Prostate gland (tissue), 2 donors: ENCODE measurements at places on chromosomes 3 and 15.

DNA sequence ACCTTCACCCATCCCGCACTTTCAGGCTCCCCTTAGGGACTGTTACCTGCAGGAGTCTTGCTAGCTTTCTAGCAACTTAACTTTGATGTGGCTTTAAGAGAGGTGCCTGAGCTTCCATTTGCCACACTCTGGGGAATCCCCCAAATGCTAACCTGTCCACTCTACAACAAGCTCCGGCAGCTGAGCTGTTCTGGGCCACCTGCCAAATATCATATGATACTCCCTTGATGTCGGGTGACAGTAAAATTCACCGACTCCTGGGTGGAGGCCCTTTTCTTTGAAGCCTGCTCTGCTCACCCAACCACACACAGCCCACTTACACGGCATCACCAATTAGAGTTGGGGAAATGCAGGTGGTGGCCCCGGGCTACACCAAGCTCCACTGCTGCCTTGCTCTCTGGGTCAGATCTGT, 38.0 kb upstream of the XCR1 start:
- DNase-seq: peak; percentile 81

DNA sequence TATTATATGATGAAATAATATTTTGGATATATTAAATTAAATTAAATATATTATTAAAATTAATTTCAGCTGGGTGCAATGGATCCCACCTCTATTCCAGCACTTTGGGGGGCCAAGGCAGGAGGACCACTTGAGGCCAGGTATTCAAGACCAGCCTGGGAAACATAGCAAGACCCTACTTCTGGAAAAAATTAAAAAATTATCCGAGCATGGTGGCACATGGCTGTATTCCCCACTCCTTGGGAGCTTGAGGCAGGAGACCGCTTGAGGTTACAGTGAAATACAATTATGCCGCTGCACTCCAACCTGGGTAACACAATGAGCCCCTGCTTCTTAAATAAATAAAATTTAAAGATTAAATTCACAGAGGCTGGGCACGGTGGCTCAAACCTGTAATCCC, 61.4 kb downstream of the SH3BP5 start:
- DNase-seq: no peak

GRCh38 chr15:85941186-85941855, 138.3 kb upstream of the AGBL1 start:
- no peak for DNase-seq

DNA sequence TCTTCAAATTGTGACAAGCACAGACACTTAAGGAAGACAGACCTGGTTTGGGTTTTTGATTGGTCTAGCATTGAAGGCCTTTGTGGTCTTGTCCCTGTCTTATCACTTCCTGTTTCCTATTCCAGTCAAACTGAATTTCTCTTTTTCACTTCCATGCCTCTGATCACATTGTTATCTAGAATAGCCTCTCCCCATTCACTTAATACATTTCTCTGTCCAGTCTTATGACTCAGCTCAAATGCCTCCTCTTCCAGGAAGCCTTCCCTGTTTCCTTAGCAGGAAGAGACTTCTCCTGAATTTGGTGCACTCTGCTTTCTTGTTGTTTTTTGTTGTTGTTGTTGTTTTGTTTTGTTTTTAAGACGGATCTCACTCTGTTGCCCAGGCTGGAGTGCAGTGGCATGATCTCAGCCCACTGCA, 45.5 kb downstream of the LIMD1 start:
- no peak for DNase-seq

GRCh38 chr15:64343841-64344240, 12.1 kb downstream of the CSNK1G1 start:
- no peak for DNase-seq

- no peak for DNase-seq
Measured at GRCh38 chr3:25821746-25822573, 32.1 kb downstream of the OXSM start.

DNA sequence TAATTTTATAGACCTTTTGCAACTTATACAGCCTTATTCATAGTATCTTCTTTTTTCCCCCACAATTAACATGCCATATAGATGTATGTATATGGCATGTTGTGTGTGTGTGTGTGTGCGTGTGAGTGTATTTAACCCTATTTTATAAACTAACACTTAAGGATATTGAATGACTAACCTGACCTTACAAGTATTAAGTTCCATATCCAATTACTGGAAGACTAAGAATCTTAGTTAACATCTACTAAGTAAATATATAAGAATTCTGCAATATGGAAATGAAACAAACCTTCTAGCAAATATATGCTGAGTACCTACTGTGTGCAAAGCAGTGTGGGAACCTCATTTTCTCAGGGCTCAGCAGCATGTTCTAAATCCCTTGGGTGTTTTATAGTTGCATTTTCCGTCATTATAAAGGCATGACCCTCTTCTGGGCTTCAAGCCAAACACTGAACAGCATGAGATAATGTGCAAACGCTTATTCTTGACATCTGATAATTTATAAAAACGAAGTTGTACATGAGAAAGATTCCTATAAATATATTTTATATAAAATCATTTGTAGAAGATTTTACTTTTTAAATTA, 105.5 kb downstream of the NLGN1 start:
- DNase-seq: no peak

GRCh38 chr3:127081001-127081720, 98.2 kb downstream of the PLXNA1 start:
- no peak for DNase-seq

GRCh38 chr15:33616475-33616874, 305.7 kb downstream of the RYR3 start:
- DNase-seq: no peak

- no peak for DNase-seq
Measured at GRCh38 chr15:63974021-63974420, 72.3 kb downstream of the DAPK2 start.

DNA sequence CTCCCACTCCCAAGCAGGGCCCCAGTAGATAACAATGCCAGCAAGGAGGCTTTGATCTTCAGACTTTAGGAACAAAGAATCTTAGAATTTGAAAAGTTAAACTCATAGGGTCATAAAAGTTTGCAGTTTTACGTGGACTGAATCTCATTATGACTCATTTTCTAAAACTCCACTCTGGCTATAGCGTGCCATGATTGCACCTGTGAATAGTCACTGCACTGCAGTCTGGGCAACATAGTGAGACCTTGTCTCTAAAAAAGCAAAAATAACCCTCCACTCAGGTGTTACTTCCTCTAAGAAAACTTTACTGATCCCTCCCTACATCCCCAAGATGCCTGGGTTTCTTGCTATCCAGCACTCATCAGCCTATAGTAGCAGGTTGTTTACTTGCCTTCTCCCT, 104.5 kb downstream of the IL20RB start:
- no peak for DNase-seq

DNA sequence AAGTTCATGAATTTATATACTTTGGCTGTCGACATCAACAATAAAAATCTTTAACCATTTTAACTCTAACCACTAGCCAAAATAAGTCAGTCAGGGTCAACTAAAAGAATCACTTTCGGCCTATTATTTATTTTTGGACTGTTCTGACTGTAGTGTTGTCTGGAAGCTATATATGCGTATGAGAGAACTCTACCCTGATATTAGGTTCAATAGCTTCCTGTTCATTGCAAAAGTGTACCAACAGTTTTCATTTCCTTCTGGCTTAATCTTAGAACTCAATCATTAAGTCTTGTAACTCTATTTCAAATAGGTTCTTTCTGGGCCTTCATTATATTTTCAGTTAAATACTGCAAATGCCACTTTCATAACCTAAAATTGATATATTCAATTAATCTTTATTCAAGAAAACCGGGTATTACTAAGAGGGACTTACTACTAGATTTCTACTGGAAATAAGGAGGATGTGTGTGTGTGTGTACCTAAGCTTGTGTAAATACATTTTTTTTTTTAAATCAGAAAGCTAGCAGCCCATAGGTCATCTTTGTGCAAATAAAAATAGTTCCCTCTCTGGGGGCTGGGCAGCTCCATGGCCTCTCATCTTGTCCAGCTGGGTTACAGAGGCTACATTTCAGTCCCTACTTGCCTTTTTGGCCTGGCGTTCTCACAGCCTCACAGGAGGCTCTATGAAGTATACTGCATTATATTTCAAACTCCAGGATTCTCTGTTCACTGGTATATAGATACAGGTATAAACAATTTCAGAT, 5.8 kb downstream of the SERPINI2 start:
- no peak for DNase-seq

GRCh38 chr15:25675396-25675795, 187.7 kb downstream of the ATP10A start:
- DNase-seq: no peak

DNA sequence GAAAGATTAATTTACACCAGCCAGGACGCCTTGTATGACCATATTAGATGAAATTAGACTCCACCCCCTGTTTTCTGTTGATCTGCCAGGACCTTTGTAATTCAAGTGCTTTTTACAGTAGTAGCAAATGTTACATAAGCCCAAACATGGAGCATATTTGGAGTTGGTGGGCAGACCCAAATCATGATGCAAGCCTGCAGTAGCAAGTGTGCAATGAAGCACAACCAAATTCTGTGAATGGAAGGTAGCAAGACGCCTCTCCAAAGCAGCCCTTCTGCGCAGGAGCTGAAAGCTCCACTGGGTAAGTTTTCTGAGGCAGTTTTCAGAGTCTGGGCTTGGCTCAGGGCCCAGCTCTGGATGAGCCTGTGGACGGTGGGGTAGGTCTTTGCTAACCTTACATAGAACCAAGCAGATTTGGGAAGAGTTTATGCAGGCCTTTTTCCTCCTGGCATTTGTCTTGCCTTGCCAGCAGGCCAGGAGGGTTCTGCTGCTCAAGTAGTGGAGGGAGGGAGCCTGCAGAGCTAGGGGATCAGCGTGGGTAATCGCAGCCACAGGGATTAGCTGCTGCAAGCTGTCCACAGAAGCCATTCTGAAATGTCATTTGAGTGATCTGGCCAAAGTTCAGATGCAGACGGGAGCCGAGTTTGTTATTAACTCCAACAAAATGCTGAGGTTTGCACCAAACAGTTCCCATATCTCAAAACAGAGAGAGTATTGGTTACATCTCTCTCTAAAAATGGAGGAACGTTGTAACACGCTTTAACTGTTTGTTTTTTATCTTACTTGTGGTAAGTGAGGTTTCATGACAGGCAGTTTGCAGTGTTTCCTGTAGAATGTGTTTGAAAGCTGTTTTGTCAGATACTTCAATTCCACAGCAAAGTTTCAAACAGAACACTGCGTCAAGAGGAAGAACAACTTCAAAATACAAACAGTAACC, 55.4 kb downstream of the PSMD6 start:
- DNase-seq: no peak

DNA sequence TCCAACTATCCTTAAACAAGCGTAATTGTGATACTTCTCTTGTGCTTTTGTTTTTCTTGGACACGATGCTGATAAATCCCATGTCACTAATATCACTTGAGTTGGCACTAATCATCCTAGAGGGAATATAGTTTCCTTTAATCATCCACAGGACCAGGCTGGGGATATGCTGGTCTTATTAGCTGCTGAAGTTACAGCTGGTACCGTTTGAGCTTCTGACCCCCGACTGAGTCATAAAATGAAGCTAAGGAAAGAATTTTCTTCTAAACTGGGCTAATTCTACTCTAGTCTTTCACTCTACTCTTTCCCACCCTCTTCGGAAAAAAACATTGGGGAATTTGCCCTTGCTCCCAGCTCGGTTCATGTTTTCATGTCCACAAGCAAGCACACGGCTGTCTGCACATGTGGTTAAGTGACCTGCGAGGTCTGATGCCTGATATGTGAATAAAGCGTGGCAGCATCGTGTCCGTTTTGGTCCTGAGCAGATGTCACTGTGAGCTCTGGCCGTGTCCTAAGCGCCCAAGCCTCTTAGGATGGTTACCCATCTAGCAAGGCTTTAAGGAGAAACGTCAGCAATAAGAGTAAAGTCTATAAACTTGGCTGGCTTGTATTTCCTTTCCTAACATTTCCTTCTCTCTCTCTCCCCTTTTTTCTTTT, 223.7 kb downstream of the ITPR1 start:
- DNase-seq: no peak

- peak; percentile 53 for DNase-seq
Measured at GRCh38 chr3:177420651-177421480, 223.6 kb upstream of the TBL1XR1 start.

- DNase-seq: peak; percentile 11
Measured at GRCh38 chr3:139935866-139936817, 1.2 kb downstream of the CLSTN2 start.

GRCh38 chr15:28104326-28104725, 5.2 kb upstream of the OCA2 start:
- no peak for DNase-seq

GRCh38 chr3:45440562-45440961, 52.2 kb downstream of the LARS2 start:
- no peak for DNase-seq

GRCh38 chr3:187545366-187545765, 124.8 kb downstream of the SST start:
- no peak for DNase-seq

GRCh38 chr3:119322835-119323722, 28.9 kb downstream of the ARHGAP31 start:
- peak; percentile 53 for DNase-seq

- no peak for DNase-seq
Measured at GRCh38 chr3:142065932-142066331, 83.4 kb downstream of the TFDP2 start.

DNA sequence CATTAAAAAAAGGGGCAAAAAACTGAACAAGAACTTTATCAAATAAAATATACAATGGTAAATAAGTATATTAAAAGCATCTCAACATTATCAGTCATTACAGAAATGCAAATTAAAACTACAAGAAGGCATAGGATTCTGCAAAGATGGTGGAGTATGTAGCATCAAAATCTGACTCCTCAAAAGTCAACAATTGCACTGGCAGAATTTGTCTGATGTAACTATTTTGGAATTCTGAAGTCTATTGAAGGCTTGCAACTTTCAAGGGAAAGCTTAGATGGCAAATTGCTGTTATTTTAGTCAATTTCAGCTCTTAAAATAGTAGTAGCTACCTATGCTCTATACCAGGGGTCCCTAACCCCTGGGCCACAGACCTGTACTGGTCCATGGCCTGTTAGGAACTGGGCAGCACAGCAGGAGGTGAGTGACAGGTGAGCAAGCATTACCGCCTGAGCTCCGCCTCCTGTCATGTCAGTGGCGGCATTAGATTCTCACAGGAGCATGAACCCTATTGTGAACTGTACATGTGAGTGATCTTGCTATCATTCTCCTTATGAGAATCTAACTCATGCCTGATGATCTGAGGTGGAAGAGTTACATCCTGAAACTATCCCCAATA, 107.6 kb downstream of the TGFBR2 start:
- no peak for DNase-seq

- no peak for DNase-seq
Measured at GRCh38 chr3:153146191-153147053, 15.6 kb upstream of the RAP2B start.

GRCh38 chr15:81895723-81896122, 150.1 kb downstream of the MEX3B start:
- DNase-seq: no peak
